ENCODE measurements at places on chromosomes 7 and 10.
A peak's percentile ranks its signal among the peaks of the same experiment; 100 is the strongest.

DNA sequence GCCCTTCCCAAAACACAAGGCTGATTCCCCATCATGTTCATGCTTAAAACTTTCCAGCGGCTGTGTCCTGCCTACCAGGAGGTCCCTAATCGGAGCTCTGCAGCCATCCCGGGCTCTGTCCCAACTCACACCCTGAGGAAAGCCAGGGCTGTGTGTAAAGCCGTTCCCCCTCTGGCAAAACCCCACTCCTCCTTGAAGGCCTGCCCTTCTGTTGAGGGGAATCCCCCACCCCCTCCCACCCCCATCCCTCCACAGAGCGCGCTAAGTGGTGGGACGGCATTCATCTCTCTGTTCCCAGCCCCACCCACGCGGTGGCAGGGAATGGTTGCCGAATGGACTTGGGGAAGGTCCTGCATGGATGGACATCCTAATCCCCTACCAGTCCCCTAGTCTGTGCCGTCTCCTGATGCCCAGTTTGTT is 667 bp upstream of the TMEM120A start:
- DNase-seq, result peak; percentile 76

GRCh38 chr7:22485189-22485588 is 14.8 kb downstream of the STEAP1B start:
- DNase-seq, result no peak

GRCh38 chr10:77230194-77230593 is 407.4 kb downstream of the KCNMA1 start:
- DNase-seq, result no peak

GRCh38 chr7:26284995-26285632 is 6.5 kb upstream of the SNX10 start:
- DNase-seq, result no peak

DNA sequence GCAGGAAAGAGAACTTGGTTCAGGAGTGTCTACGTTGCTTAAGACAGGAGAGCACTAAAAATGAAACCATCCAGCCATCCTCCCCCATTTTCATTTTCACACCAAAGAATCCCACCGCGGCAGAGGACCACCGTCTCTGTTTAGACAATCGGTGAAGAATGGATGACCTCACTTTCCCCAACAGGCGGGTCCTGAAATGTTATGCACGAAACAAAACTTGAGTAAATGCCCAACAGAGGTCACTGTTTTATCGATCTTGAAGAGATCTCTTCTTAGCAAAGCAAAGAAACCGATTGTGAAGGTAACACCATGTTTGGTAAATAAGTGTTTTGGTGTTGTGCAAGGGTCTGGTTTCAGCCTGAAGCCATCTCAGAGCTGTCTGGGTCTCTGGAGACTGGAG is 1.4 kb upstream of the IL6 start:
- DNase-seq, result no peak

- peak; percentile 50 for DNase-seq
Observed at GRCh38 chr10:120336911-120337540, 120.0 kb upstream of the PLPP4 start.

DNA sequence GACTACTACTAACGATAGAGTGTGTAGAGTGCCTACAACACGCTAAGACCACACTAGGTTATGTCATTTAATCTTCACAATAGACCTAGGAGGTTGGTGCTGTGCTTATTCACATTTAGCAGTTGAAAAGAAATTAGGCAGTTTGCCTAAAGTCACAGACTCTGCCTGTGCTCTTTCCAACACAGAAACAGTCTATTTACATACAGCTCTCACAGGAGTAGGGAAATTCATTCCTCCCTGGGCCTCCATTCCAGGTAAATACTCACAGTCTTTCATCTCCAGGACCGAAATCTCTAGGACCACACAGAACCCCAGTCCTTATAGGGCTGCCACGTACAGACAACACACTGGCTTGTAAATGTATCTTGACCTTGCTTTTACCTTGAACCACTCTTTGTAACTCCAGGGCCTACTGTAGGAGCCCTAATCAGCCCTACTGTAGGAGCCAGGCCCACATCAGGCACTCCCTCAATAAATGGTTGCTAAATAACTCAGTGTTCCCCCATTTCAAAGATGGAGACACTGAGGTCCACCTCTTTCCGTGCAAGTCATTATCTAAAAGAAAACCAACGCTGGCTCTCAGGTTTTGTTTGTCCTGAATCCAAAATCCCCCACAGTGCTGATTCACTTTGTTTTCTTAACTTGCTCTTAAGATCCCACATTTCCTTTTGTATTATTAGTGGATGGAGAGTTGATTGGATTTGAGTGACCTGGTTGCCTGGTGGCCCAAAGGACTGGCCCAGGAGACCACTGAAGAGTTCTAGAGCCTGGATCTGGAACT is 146.9 kb downstream of the KCNMA1 start:
- no peak for DNase-seq

- no peak for DNase-seq
Observed at GRCh38 chr7:98282703-98283102, 1.2 kb downstream of the BRI3 start.

- no peak for DNase-seq
Observed at GRCh38 chr10:77835669-77836086, 90.9 kb downstream of the DLG5 start.

DNA sequence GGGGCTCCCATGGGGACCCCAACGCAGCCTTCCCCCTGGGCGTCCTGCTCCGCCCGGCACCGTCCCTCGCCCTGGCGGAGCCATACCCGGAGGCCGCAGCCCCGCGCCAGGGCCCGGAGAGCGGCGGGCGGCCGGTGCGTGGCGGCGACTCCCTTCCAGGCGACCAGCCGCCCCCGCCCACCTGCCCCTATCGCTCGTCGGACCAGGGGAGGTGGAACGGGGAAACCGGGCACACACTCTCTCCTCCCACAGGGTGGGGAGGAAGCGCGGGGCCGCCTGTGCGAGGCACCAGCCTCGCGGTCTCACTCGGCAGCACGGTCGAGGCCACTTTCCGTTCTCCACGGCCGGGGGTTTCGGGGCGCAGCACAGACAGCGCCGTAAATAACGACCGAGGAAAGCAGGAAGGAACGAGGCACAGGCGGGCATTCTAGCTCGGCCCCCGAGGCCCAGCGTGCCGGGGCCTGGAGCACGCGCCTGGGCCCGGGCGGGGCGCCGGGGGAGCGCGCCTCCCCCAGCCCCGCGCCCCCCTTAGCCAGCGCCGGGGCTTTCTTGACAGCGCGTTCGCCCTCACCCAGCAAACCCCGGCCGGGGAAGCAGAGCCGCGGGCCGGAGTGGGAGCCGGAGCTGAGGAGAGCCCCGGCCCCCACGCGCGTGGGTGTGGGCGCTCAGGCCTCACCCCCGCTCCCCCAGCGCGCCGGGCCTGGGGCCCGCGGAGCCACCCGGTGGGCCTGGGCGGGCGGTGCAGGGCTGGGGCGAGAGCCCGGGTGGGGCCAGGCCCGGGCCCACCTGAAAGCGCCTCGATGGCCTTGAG is 936 bp downstream of the IGF2BP3 start:
- DNase-seq, result no peak

GRCh38 chr7:14974688-14975087 is 72.1 kb upstream of the DGKB start:
- no peak for DNase-seq

DNA sequence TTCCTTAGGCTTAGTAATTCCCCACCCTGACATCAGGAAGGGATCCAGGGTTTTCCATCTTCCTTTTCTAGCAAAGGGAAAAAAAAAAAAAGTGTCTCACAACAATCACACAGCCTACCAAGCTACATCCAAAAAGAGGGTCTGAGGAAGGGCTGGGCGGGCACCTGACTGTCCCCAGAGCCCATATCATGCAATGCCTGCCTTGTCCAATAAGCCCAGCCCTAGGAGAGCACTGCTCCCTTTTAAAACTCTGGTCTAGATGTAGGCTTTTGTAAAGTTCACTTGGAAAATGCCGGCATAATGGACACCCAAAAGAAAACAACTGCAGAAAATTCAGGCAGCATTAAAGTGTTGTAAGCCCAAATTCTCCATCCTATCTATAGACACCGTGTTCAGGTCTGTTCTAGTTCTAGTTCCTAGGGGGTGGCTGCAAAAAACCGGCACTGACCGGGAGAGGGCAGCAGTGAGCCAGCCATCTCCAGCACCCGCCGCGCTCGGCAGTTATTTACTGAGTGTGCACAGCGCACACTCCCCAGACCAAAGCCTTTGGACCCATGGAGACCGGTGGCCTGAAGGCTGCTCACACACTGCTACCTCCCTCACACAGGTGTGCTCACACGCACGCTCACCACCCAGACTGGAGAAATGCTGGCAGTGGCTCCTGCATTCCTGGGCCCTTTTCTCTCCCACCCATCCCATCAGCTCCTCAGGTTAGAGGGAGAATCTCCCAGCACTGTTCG is 48.7 kb downstream of the PODXL start:
- peak; percentile 87 for DNase-seq

DNA sequence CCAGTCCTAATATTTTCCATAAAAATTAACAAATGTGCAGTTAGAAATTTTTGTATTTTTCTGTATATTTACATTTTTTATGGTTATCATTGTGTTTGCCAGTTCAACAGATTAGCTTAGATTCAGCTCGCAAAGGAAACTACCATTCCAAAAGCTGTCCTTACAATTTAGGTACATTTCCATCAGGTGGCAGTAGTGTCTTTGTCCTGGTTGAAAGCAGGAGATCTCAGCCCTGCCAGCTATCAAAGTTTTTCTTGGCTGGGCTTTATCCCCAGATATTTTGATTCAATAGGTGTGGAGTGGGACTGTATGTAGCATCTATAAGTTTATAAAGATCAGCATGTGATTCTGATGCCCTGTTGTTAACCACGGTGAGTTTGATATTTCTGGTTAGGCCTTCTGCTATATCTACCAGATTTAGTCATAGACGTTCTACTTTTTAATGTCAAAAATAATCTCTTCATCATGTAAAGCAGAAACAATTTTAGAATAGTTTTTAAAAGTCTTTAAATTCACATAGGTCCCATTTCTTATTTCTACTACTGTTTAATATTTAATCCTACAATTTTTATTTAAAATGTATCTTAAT is 15.5 kb upstream of the ICA1 start:
- DNase-seq, result no peak

GRCh38 chr7:45712057-45712689 is 138.0 kb downstream of the ADCY1 start:
- peak; percentile 55 for DNase-seq

DNA sequence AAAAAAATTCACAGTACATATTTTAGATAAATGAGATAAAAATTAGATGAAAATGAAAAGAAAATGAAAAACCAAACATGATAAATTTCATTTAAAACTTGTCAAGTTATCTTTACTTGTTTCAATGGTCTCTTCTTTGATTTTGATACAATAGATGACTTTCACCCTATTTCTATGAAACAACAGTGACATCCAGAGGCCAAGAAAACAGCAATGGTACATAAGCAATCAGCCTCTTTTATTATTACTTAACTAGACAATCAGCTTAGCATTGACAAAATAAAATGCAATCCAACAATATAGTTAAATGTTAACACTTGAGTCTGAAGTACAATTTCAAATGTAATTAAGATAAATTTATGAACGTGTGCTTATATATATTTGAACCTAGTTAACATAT is 74.8 kb upstream of the GPR37 start:
- no peak for DNase-seq

DNA sequence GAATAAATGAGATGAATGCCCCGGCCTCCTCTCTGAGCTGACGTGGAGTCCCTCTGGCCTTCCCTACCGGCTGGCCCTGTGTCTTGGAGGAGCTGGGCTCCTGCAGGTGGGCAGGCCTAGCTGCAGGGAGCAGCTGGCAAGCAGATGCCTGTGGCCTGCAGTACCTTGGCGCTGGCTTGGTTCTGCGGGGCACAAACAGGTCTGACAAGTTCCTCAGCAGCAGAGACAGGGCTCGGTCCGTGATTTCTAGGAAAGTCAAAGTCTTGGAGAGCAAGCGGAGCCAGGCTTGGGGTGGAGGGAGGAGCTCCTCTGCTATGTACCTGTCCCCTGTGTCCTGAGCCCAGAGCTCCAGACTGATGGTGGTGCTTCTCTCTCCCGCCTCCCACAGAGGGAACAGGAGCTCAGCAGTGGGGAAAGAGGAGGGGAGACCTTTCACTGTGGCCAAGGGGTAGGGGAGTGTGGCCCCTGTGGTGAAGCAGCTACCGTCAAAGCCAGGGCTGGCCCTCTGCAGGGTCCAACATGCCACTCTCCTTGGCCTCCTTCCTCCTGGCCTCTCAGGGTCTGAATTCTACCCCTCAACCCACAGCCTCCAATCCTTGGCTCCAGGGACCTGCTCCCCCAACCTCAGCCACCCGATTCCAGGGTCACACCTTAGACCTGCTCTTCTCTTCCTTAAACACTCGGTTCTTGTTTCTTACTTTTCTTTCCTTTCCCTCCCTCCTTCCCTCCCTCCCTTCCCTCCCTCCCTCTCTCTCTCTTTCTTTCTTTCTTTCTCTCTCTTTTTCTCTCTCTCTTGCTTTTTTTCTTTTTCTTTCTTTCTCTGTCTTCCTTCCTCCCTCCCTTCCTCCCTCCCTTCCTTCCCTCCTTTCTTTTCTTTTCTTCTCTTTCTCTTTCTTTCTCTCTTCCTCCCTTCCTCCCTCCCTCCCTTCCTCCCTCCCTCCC is 20.1 kb downstream of the MYL10 start:
- no peak for DNase-seq

- no peak for DNase-seq
Observed at GRCh38 chr7:153382641-153383101, 623.1 kb downstream of the ACTR3B start.

- no peak for DNase-seq
Observed at GRCh38 chr7:388961-389701, 99.2 kb downstream of the FOXL3 start.

DNA sequence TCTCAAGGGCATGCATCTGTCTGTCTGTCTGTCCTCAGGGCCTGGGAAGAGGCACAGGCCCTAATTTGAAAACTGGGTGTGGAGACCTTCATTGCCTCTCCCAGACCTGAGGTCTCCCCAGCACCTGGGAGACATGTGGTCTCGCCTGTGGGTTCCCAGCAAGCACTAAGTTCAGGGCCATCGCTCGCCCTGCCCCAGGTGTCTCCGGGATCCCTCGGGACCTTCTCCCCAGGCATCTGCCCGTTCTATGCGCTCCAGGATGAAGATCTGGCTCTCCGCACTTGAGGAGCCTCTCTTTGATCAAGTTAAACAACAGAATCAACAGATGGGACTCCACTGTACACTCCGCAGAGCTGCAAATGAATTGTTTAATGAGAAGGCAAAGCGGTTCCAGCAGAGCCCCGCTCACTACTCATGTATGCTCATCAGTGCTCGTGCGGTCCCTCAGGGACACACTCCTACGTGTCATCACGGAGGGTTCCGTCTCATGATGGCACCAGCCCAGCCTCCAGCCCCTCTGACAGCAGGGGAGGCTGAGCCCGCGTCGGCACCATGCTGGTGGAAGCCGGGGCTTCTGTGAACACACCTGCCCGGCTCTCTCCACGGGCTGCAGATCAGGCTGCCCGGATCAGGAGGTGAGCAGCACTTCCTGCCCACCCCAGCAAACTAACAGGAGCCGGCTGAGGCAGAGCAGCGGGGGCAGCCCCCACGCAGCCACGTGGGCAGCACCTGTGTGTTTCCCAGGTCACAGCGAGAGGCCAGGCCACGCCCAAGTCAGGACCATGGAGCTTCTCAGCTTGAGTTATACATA is 132.8 kb downstream of the TCERG1L start:
- DNase-seq, result no peak
